HEK293T (cell line): ENCODE measurements at places on chromosomes 5 and 9.
A peak's percentile ranks its signal among the peaks of the same experiment; 100 is the strongest.

GRCh38 chr5:157241483-157241882 is 24.4 kb upstream of the CYFIP2 start:
- no peak for DNase-seq

DNA sequence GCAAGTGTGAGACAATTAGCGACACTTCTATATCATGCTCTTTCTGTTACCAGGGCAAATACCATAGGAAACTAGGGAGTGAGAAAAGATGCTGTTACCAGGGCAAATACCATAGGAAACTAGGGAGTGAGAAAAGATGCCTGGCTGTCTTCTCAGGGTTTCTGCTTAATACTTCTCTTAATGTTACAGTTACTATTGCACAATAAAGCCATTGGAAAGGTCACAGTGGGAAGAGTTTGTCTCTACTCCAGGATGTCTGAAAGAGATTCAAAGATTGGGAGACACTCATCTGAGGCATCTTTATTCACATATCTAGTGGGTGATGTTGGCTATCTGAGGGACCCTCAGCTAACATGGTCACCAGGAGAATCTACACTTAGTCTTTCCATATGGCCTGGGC is 431.7 kb upstream of the POU5F2 start:
- no peak for DNase-seq

GRCh38 chr9:22954550-22954949 is 507.9 kb downstream of the DMRTA1 start:
- no peak for DNase-seq

- no peak for DNase-seq
Observed at GRCh38 chr5:179124853-179125788, 64.9 kb downstream of the ZNF354C start.

GRCh38 chr5:61001647-61002046 is 56.6 kb downstream of the NDUFAF2 start:
- no peak for DNase-seq

DNA sequence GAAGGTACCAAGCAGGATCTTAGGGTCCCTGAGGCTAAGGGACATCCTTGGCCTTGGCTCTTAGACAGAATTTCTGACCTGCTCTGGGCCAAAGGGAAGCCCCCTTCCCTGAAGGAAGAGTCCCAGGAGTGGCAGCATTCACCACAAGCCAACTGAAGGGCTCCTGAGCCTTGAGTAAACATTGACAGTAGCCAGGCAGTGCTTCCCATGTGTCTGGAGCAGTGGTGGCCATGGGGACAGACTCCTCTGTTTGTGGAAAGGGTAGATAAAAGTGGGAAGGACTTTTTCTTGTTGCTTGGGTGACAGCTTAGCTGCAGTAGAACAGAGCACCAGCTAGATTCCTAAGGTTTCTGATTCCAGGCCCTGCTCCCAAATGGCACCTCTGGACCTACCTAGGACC is 61.4 kb upstream of the VLDLR start:
- DNase-seq: no peak

- no peak for DNase-seq
Observed at GRCh38 chr5:132082329-132083023, 8.9 kb downstream of the CSF2 start.

GRCh38 chr5:141756196-141756595 is 74.2 kb upstream of the ARAP3 start:
- DNase-seq: no peak

DNA sequence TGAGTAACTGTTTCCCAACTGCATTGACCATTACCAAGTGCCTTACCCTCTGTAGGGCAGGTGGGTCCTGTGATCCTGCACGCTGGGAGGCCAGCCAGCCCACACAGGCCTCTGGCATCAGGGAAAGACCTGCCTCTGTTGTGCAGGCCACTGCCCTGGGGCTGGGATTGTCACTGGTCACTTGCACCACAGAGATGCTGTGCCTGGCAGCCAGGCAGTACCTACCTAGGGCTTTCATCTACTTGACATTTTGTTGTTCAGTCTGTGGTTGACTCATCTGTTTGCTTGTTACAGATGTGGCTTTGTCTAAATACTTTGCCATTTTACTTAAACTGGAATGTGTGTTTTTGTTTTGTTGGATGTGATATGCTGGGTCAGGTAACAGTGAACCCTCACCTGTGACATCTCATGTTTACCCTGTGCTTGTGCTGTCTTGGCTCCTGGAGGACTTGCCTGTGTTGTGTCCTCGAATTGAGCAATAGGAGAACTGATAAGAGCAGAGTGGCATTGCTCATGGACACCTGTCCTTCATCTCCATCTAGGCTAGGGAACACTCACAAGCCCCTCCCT is 32.8 kb downstream of the SECISBP2 start:
- DNase-seq: no peak

- DNase-seq: peak; percentile 39
Observed at GRCh38 chr5:122493091-122494021, 181.3 kb downstream of the SNCAIP start.

GRCh38 chr5:14225173-14225834 is 82.2 kb downstream of the TRIO start:
- DNase-seq: no peak

GRCh38 chr9:126058011-126058531 is 268.6 kb upstream of the MVB12B start:
- DNase-seq: no peak

- peak; percentile 26 for DNase-seq
Observed at GRCh38 chr5:75566710-75567309, 44.4 kb upstream of the ANKDD1B start.

GRCh38 chr5:52811067-52811749 is 23.5 kb downstream of the ITGA1 start:
- no peak for DNase-seq

GRCh38 chr9:121218357-121219027 is 16.8 kb upstream of the RAB14 start:
- no peak for DNase-seq

DNA sequence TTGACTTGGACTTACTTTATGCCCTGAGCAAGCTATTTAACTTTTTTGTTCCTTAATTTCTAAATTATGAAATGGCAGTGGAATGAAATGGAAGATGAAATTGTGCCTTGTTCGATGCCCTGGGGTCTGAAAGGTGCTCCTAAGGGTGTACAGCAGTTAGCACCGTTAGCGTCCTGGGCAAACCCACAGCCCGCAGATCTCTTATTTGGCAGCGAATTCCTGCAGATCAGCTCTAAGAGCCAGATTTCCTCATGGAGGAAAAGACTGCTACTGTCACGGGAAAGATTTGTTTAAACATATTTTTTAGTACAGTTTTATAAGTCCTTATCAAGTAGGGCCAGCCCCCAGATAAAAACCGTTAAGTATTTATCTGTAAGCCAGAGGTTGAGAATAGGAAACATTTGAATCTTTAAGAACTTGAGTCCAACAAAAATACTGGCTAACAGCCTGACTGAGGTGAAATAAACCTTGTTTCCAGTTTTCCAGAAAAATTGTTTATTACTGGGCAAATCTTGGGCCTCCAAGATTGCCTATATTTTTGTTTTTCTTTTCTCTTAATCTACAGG is 216.5 kb upstream of the DMRT1 start:
- no peak for DNase-seq

DNA sequence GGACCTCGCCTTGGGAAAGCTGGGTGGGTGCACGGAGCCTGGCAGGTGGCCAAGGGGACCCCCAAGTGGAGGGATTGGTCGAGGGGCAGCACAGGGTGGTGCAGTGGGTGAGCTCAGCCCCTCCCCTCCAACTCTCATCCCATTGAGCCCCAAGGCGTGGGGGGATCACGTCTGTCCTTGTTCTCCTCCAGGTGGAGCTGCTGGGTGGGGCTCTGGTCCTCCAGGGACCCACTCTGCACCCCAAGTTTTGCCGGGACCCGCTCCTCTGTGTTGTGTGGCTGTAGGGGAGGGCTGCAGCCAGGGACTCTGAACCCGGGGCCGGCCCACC is 3.6 kb upstream of the FUT7 start:
- DNase-seq: no peak

- no peak for DNase-seq
Observed at GRCh38 chr9:73515216-73515615, 363.6 kb downstream of the ANXA1 start.

- DNase-seq: no peak
Observed at GRCh38 chr9:106619211-106619610, 243.8 kb upstream of the ZNF462 start.

GRCh38 chr9:128382261-128382660 is 11.1 kb downstream of the URM1 start:
- no peak for DNase-seq

- no peak for DNase-seq
Observed at GRCh38 chr5:142290577-142291299, 34.1 kb downstream of the SPRY4 start.

DNA sequence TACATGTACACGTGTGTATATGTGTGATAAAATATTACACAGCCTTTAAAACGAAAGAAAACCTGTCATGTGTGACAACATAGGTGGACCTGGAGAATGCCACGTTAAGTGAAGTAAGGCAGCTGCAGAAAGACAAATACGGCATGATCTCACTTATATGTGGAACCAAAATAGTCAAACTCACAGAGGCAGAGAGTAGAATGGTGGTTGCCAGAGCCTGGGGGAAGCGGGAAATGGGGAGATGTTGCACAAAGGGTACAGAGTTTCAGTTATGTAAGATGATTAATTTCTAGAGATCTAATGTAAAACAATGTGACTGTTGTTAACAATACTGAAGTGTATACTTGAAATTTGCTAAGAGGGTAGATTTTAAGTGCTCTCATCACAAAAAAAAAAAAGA is 34.8 kb downstream of the ADAMTS12 start:
- no peak for DNase-seq

DNA sequence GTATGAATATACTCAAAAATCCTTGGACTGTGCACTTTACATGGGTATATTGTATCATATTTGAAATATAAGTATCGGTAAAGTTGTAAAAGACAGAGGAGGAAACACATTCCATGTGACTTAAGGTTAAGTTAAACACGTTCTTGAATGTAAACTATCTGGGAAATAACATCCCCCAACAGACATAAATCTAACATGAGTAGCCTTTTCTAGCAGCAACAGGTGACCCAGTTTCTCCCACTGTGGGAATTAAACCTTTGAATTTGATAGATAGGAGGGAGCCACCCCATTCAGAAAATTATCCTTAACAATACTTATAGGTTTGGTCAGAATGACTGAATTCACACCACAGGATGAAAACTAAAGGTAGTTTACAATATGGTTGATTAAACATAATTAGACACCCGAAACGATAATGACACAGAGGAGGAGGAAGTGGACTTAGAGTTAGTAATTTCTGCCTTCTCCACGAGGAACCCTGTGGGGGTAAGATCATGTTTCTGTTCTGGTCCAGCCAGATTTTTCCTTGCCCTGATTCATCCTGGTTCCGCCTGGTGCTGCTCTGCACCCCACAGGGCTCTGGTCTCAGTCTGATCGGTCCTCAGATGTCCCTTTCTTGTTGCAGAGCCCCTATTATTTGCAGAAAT is 84.6 kb upstream of the DNAH5 start:
- DNase-seq: no peak

DNA sequence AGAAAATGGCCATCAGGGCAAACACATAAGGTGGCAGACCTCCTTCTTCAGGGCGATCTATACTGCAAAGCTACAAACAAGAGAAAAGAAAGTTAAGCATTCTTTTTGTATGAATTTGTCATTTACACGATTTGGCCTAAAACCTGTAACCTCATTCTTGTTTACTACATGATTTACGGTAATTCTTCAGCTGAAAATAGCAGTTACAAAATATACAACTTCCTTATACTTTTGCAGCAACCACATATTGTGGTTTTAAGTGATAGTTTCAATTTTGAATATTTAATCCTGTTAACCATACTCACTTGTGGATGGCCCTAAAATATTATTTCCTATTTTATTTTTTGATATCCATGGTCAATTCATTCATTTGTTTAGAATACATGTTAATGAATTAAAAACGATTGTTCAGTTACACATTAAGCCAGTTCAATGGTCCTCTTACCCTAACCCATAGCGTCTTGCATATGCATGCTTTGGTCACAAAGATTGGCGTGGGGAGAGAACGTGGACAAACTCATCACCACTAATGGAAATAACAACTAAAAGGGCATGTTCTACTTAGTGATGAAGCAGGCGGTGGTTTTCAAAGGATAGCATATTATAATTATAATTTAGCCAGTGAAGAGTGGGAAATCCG is 16.6 kb downstream of the TUT7 start:
- no peak for DNase-seq

- no peak for DNase-seq
Observed at GRCh38 chr5:40877371-40877988, 31.8 kb upstream of the C7 start.

GRCh38 chr5:157162919-157163510 is 3.0 kb downstream of the GARIN3 start:
- no peak for DNase-seq

- peak; percentile 87 for DNase-seq
Observed at GRCh38 chr9:120936011-120936763, 9.6 kb upstream of the TRAF1 start.

DNA sequence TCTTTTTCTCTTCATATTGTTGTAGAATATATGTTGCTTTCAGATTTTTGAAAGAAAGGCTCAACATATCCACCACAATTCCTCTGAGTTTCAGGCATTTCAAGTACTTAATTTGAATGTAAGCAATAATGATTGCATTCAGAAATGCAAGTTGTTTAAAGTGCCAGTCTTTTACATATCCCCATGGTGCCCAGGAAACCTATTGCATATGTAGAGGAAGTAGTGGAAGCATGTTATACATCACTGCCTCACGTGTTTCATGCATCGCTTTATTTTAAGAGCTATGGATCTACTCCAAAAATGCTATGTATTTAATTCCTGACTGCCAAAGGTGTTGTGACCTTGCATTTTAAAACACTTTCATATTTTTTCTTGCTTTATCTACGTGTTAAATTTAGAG is 28.1 kb downstream of the CPEB4 start:
- DNase-seq: no peak

- peak; percentile 35 for DNase-seq
Observed at GRCh38 chr9:69877852-69878514, 57.4 kb downstream of the CFAP95 start.

DNA sequence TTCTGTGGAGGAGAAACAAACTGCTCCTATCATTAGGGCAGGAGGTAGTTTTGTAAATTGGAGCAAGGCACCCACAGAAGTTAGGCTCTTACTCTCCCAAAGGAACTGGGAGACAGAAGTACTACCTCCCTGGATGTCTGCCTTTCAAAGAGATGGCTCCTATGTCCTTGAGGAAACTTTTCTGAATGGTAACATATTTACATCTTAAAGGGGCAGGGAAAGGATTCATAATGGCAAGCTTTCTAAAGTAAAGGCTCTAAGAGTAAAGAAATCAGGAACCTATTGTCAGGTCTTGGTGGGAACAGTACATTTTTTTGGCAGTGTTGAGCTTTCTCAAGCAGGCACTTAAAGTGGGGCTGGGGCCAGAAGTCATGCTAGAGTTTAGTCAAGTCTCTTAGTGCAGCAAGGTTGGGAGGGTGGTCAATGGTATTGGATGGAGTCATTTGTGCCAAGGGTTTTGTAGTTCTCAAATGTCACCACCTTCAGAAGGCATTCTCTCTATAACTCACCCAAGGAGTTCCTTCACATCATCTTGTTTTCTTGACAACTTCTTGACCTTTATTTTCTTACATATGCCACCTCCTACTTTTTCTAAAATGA is 26.3 kb upstream of the NDFIP1 start:
- DNase-seq: no peak

- no peak for DNase-seq
Observed at GRCh38 chr5:67201897-67202549, 5.4 kb upstream of the CD180 start.

- DNase-seq: peak; percentile 34
Observed at GRCh38 chr5:169701910-169702451, 64.9 kb downstream of the DOCK2 start.

- no peak for DNase-seq
Observed at GRCh38 chr9:477193-477592, 262.5 kb downstream of the DOCK8 start.
